CD4-positive, alpha-beta T cell (primary cell): ENCODE measurements at places on chromosomes 16 and 17.

DNA sequence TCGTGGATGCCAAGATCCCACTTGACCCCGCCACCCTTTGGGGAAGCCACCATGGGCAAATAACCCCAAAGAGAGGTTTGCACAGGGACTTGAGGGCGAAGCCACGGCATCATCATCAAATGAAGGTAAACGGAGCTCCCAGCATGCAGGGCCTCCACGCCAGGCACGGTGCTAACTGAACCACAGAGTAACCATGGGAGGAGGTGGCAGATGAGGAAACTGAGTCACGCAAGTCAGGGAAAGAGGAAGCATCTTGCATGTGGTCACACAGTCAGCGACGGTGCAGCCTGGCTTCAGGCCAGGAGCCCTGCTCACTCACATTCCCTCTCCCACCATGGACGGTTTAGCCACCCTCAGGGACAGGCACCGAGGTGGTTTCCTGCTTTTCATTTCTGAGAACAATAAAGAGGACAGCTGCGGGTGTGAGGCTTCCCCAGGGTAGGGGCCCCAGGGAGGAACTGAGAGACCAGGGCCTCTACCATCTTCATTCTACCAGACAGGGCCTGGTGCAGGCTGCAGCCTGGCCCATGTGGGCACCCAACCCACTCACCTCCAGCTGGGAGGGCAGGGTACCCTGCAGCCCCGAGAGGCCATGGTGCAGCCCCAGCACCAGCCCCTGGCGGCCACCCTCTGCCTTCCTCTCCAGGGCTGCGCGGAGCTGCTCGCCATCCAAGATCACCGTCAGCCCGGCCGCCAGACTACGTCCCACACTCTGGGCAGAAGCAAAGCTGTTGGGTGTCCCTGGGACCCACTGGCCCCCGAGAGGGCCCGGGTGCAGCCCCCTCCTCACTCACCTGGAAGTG is 78.3 kb downstream of the RMI2 start:
- DNase-seq, result no peak

DNA sequence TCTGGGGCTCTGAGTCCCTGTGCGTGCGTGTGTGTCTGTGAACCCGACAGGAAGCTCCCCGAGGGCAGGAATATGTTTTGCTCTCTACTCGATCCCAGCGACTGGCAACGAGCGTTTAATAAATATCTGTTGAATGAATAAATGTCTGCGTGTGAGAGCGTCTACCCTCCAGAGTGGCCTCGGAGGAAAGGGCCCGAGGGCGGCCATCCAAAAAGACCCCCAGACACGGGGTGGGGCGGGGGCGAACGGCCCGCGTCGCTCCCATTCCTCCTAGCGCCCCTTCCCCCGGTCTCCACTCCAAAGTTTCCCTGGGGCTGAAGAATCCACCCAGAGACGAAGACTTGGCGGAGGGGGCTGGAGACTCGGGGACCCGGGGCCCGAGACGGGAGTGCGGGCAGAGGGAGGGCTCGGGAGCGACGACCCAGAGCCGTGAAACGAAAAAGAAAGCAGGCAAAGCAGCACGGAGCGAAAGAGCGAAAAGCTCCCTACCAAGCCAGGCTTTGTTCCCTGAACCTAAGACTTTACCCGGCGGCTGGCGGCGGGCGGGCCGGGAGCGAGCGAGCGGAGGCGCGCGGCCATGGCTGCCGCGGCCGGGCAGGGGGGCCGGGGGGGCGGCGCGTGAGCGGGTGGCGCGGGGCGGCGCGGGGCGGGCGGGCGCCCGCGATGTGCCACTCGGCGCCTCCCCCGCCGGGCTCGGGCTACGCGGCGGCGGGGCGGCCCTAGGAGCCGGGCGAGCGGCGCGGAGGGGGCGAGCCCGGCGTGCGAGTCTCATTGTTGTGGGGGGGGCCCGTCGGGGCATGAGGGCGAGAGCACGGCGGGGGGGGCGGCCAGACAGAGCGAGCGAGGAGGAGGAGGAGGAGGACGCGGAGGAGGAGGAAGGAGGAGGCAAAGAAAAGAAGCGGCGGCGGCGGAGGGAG is at the start of gene MLLT6:
MLLT6 (plus strand) TSS at position 668 of the 917 bp plus-strand sequence. CDS start 360 bp downstream, outside the sequence.
- peak; percentile 76 for DNase-seq

- DNase-seq, result no peak
Measured at GRCh38 chr16:27321013-27321915, 7.5 kb downstream of the IL4R start.

GRCh38 chr16:87851141-87851587 is 18.1 kb downstream of the SLC7A5 start:
- no peak for DNase-seq

DNA sequence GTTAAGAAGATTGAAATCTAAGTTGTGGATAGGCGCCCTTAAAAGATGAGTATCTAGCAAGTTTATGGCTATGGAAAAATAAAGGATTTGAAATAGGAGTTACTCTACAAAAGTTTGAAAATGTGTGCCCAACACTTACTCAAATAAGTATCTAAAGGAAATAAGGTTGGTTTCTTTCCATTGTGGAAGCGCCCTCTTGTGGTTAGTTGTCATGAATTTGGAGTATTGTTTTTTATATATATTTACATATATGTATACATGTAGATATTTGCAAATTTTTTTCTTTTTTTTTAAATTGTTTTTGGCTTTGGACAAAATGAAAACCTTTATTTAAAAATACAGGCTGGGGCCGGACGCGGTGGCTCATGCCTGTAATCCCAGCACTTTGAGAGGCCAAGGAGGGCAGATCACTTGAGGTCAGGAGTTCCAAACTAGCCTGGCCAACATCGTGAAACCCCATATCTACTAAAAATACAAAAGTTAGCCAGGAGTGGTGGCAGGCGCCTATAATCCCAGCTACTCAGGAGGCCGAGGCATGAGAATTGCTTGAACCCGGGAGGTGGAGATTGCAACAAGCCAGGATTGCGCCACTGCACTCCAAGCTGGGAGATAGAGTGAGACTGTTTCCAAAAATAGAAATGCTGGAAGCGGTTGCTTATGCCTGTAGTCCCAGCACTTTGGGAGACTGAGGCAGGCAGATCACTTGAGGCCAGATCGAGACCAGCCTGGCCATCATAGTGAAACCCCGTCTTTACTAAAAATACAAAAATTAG is 24.0 kb upstream of the VPS4A start:
- peak; percentile 42 for DNase-seq
